Activated CD8-positive, alpha-beta T cell treated with anti-CD3 and anti-CD28 coated beads, Interleukin-2, amount 10 ng/mL, durations not matched to agents 7 days and 5 days (primary cell): ENCODE measurements at places on chromosomes 3 and 15.

DNA sequence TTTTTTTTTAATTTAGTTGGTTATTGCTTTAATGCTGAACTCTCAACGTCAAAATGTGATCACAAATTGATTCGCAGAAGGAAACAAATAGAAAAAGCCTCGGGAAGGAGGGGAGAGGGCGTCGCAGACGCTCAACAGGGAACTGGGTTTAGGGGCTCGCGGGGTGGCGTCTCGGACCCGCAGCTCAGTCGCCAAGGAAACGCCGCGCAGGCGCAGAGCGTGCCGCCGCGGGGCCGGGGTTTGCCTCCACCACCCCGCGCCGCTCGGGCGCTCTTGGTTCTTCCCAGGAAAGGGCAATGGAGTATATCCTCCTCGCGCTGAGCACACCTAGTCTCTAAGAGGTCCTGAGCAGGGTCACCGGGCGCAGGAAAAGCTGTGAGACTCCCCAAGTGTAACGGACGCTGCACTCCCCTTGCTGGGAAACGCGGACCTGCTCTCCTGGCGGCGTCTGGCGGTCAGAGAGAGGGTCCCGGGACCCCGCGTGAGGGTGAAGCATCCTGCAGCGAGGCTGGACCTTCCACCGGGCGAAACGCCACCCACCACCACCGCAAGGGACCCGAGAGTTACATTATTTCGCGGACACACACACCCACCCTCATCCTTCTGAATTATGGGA is 753 bp downstream of the PLCH1 start:
- DNase-seq = peak; percentile 46

DNA sequence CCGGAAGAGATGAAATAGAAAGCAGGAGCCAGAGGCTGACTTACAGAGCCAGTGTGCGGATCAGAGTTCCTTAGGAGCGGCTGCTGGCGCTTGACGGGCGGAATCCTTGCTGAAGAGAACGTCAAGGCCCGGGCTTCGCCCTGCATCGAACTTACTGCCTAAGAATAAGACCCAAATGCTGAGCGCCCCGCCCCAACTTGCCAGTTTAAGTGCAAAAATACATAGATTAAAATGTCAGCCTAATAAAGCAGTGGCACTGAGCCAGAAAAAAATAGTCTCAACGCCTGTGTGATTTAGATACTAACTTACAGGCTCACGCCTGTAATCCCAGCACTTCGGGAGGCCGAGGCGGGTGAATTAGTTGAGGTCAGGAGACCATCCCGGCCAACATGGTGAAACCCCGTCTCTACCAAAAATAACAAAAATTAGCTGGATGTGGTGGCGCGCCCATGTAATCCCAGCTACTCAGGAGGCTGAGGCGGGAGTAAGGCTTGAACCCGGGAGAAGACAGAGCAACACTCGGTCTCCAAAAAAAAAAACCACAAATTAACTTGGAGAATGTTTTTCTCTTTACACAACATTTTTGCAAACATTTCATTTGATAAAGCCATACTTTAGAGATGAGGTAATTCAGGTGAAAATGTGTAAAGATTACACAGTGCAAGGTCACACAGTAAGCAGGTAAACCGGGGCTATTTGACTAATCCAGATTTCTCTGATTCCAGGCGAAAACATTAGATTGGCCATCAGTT is 1.2 kb upstream of the UBP1 start:
- DNase-seq = no peak

DNA sequence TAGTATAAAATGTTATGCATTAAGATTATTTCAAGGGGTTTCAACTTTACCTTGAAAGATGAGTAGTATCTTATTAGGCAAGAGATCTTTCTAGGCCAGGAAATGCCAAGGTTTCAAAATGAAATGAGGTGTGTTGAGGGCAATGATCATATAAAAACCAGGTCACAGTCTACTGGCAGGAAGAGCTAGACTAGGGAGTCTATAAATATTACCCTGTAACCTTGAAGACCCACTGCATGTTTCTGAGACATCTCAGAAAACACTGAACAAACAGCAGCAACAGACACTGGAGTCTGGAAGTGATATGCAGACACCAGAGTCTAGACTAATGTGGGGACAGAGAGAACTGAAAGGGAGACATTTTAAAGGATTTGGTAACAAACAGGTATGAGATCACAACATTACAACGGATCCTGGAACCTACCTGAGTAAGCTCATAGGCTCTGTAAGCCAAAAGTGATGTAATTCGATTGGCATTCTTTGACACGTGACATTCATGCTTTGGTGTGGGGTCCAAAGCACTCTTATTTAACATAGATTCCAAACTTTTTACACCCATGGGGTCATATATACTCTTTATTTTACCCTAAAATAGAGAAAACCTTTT is 15.0 kb downstream of the TASOR start:
- DNase-seq = no peak

- no peak for DNase-seq
These were observed 1001.9 kb downstream of the ROBO1 start for GRCh38 chr3:78765671-78766485.

DNA sequence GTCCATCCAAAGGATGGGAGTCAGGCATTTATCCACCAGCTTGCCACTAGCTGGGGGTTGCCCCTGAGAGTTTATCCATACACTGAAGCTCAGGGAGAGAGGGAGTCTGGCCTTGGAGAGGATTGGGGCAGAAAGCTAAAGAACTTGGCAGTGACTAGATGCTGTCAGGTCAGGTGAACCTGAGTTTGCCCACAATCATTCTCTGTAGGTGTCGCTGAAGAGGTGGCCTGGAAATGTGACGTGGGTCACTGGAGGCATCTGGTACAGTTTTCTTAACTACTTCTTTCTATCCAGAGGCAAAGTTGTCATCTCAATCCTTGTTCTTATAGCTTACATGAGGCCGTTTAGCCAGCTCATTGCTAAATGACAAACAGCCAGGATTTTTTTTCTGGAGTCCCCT is 298.0 kb upstream of the CTNNB1 start:
- no peak for DNase-seq

- DNase-seq = no peak
These were observed 87.0 kb downstream of the NSMCE3 start for GRCh38 chr15:29182590-29182989.

DNA sequence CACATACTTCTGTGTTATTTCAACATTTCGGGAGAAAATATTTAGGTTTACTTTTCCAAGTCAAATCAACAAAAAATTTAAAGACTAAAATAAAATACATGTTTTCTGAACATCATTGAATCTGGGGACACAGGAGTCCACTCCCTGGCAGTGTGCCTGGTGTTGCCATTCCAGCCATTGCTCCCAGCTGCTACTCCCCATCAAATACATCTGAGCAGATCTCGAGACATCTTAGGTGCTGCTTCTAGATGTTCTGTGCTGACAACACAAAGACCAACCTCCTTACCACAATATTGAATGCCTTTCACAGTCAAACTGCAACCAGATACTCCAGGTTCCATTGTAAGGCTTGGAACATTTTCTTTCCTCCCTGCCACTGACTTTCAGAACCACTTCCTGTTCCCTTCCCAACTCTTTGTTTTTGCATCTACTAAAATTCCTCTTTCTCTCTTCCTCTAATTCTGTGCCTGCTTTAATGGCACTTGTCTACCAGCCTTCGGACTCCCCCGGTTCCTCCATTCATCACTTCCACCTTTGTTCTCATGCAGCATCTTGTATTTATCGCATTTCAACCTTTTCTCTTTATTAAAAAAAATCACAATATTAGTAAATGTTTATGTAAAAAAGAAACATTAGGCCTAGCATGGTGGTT is 81.1 kb upstream of the SLC4A7 start:
- DNase-seq = no peak

DNA sequence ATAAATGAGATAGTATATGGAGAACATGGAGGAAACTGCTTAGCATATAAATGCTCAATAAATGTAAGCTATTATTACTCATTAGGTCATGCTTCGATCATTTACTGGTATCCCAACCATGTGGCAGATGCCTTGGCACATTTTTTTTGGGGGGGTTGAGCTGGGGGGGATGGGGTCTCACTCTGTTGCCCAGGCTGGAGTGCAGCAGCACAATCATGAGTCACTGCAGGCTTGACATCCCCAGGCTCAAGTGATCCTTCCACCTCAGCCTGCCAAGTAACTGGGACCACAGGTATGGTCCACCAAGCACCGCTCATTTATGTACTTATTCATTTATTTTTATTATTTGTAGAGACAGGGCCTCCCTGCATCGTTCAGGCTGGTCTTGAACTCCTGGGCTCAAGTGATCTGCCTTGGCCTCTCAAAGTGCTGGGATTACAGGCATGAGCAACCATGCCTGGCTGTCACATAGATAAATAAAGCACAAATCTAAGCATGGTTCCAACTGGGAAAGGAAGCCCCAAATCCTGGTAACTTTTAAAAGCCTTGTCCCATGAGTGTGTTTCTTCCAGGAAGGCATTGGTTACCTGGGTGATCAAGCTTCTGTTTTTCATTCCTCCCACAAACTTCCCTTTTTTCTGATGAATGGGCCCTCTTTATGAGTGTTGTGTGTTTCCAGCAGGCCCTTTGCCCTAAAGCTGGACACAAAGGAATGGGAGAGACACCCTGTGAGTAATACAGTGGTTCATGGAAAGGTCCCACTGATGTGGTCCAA is 147.4 kb upstream of the UMPS start:
- DNase-seq = no peak

DNA sequence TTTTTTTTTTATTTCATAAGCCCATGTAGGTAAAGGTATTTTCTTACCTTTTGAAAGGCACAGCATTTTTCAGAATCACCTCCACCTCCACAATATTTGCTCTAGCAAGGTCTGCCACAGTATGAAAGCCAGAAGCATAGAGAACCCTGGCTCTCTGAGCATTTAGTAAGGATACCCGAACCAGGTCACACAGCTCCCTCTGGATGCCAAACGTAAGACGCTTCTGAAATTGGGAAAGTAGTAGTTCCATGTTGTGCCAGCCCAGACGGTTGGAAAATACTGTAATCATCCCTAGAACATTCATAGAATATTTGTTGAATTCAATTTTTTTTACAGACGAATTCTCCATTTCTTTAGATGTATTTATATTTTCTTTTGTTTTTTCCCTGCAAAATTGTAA is 52.4 kb downstream of the POLQ start:
- no peak for DNase-seq
